ENCODE measurements at places on chromosomes 7 and 10.

GRCh38 chr10:123158682-123159081 is 4.5 kb downstream of the BUB3 start:
- no peak for DNase-seq

- DNase-seq = no peak
Measured at GRCh38 chr7:155362380-155363145, 64.9 kb downstream of the INSIG1 start.

DNA sequence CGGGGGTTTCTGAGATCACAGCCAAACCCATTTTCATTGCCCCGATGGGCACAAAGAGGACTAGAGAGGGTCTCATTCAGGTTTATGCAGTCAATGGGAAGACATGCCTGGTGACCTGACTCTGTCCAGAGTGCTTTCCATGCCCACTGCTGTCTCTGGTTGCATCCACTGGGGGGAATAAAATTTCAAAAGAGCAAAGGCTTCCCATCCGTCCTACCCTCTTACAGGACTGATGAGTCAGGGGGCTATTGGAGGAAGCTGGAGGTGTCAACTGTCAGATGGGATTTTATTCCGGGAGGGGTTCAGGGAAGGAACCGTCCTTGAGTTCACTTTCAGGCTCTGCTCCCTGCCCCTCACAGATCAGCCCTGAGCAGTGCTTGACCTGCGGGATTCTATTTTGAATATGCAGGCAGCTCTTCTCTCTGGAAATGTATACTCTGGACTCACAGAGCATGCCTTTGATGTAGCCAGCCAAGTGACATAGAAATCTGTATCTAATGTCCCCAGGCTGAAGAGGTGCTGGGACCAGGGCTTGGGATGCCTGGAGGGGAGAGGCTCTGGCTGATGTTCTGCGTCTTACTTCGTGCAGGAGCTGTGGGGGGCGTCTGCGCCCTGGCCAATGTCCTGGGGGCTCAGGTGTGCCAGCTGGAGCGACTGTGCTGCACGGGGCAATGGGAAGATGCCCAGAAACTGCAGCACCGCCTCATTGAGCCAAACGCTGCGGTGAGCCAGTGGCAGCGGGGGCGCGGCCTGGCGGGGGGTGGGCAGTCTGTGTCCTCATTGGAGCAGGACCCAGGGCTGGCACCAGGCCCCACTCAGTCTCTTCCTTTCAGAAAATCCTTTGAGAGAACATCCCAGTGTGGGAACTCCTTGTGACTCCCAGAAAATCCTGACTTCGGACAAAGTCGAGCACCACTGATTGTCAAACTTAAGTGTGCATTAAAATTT is 12.0 kb downstream of the C10orf62 start:
- DNase-seq = no peak

DNA sequence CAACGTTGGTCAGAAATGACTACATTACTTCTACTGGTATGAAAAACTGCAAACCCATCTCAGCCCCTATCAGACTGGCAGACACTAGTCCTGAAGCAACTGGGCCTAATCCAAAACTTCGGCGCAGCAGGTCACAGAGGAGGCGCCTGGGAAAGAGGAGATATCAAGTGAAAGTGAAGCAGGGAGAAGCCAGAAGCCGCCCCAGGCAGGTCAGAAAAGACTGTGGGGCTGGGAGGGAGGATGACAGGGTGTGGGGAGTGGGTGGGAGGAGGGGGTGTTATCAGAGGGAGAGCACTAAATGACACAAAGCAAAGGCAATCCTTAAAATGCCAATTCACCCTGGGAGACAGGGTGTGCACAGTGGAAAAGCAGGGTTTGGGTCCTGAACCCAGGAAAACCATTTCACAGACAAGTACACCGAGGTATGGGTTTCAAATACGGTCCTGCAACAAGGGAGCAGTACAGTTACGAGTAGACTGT is 731 bp downstream of the CHCHD3 start:
- no peak for DNase-seq

DNA sequence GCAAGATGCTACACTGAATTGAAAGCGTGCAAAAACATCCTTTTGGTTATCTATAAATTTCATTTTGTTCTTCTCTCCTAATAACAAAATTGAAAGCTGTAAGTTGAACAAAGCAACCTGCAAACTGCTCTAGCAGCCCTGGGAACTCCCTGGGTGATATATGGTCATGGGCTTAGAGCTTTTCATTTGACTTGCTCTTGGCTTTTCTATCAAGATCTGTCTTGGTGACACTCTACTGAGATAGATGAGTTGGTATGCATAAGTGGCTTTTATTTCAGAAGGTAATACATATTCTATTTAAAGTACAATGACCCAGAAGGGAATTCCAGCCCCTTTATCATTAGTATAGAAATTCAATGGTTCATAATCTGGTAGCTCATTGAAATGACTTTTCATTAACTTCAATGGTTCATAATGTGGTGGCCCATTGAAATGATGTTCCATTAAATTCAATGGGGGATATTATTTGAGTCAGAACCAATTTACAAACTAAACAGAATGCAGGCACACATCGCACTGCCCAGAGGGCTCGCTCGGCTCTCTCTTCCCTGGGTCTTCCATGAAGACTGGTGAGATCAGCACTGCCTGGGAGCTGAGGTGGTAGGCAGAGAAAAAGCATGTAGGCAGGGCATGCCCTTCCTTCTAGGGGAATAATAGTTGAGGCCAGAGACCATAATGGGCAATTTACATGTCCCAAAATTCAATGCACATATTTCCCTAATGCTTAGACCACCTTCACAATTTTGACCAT is 10.1 kb upstream of the KCNMA1 start:
- no peak for DNase-seq

DNA sequence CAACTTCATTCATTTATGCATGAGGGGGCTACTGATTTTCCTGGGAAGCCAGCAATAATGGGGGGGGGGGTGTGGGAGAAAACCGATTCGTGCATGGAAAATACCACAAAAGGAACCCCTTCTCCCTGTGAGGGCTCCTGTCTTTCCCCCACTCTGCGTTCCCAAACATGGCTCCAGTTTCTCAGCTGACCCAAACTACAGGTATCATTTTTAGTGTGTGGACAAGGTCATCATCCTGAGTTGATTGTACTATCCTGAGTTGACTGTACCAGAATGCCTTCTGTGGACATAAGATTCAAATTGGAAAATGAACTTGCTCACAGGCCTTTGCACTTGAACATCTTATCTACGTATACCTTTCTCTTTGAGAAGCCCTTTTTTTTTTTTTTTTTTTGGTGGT is 49.9 kb downstream of the ZRANB1 start:
- no peak for DNase-seq

Measured in CD4-positive, alpha-beta T cell treated with Interleukin-17A for 4 hours (primary cell).